ENCODE measurements at places on chromosomes 12 and 14. TPM values are rescaled to one million over a fixed set of nuclear protein-coding genes. Genes with fewer than 3 reads are reported as not detected.
A peak's percentile ranks its signal among the peaks of the same experiment; 100 is the strongest.

FAM186B gene
- under 0.01 TPM for total RNA-seq

DNA sequence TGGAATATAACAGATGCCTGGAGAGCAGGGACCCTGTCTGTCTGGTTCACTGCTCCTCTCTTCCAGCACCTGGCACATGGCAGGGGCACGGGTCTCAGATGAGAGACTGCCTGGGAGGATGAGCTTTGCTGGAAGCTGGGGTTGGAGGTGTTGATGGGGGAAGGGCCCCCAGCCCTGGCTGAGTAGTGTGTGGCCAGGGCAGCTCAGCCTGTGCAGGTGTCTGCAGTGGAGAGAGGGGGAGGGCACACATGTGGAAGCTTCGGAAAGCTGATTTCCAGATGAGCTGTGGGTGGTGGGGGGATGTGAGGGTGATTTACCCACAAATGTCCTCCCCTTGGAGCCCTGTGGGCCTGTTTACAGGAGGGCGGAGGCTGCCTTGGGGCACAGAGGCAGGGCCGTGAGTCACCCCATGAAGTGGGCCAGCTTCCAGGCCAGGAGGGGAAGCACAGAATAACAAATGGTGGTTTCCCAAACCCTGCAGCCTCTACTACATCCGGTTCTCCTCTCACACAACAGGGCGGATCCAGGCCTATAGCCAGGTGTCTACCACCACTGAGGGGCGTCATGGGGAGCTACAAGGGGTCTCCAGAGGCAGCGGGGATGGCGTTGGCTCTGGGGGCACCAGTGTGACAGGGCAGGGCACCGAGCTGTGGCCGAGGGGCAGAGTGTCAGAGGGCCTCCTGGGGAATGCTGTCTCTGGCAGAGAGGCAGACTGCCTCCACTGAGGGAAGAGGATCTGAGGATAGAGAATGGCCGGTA lies 11.0 kb downstream of the KRT7 start:
- no peak overlapping the region for H3K4me3 ChIP-seq
- H3K27me3 ChIP-seq: peaks cover 13% of the 10 kb centered on the region
- peak overlapping the region; percentile 54 for H3K27ac ChIP-seq

DNA sequence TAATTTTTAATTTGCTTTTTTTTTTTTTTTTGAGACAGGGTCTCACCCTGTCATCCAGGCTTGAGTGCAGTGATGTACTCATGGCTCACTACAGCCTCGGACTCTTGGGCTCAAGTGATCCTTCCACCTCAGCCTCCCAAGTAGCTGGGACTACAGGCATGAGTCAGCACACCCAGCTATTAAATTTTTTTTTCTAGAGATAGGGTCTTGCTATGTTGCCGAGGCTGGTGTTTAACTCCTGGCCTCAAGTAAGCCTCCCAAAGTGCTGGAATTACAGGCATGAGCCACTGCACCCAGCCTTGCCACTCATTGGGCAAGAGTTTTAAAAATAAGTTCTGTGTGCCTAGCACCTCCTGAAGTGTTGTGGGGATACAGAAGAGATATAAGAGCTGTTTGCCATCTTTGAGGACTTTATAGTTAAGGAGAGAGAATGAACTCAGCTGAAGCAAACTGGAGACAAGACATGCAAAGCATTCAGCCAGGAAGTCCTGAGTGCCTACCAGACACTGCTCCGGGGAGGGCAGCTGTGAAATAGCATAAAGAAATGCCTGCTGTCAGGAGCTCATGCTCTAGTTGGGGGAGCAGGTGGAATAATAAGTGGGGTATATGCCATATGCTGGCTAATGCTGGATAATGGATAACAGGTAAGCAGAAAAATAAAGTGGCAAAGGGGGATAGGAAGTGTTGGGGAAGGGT lies 15.0 kb upstream of the EMP1 start:
- no peak overlapping the region for H3K4me3 ChIP-seq
- DNase-seq: no peak
- peaks cover 23% of the 10 kb centered on the region for H3K4me1 ChIP-seq

JAG2 gene
- total RNA-seq: 19.0 TPM

CPM gene
- 51.9 TPM for total RNA-seq

DUSP6 gene
- 88.8 TPM for total RNA-seq

NAV3 gene
- total RNA-seq: 6.3 TPM

- DNase-seq: no peak
- H3K4me3 ChIP-seq: no peak overlapping the region
- H3K4me1 ChIP-seq: no peaks in the 10 kb centered on the region
Measured at GRCh38 chr14:39365354-39365753, 66.9 kb downstream of the FBXO33 start.

- DNase-seq: no peak
- peak overlapping the region; percentile 11 for H3K27ac ChIP-seq
- peaks cover 70% of the 10 kb centered on the region for H3K4me1 ChIP-seq
Measured at GRCh38 chr14:52876311-52876710, 74.5 kb downstream of the FERMT2 start.

DNA sequence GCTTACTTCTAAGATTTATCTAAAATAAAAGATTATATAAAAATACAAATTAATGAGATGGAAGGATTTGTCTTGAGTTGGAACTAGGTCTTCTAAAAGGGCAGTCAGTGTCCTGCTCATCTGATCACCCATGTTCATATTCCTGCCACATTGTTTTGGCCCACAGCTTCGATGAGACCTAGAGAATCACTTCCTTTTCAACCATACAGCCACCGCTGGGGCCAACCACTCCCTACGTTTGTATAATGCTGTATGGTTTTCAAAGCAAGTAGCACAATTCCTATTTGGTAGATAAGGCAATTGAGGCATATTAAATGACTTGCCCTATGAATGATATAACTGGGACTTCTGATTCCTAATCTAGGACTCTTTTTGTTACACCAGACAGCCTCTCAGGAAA lies 249.4 kb downstream of the ZFP36L1 start:
- H3K4me3 ChIP-seq: no peak overlapping the region
- peak; percentile 77 for DNase-seq
- peaks cover 64% of the 10 kb centered on the region for H3K4me1 ChIP-seq
- no peaks in the 10 kb centered on the region for H3K36me3 ChIP-seq
- H3K27ac ChIP-seq: peak overlapping the region; percentile 90

- peak overlapping the region; percentile 88 for H3K27ac ChIP-seq
- peak overlapping the region; percentile 74 for H3K4me3 ChIP-seq
- H3K27me3 ChIP-seq: no peaks in the 10 kb centered on the region
Measured at GRCh38 chr12:54358191-54358944, 5.9 kb downstream of the GPR84 start.

DNA sequence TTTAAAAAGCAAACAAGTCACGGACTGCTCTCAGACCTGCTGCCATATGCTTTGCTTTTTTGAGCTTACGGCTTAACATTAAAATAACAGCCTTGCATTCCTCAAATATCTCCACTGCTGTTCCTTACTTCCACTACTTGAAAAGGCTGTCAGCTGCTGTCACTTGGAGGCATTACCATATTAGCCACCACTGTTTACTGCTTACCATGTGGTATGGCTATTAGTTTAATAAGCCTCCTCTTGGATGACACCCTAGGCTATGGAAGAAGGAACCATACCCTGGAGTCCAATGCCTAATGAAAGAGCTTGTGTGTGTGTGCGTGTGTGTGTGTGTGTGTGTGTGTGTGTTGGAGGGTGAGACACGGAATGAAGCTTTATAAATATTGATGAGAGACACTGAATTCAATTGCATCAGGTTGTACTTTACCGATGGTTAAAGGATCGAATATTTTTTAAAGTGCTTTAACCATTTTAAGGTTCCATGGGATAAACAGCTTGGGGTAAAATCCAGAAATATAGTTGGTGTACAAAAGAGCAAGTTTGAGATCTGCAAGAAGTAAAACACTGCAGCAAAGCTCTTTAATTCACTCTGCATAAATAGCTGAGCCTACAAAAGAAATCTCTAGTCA lies 174.5 kb downstream of the TTC7B start:
- peaks cover 21% of the 10 kb centered on the region for H3K4me1 ChIP-seq
- peak overlapping the region; percentile 72 for H3K27ac ChIP-seq
- DNase-seq: no peak
- H3K36me3 ChIP-seq: no peaks in the 10 kb centered on the region
- H3K27me3 ChIP-seq: no peaks in the 10 kb centered on the region

DNA sequence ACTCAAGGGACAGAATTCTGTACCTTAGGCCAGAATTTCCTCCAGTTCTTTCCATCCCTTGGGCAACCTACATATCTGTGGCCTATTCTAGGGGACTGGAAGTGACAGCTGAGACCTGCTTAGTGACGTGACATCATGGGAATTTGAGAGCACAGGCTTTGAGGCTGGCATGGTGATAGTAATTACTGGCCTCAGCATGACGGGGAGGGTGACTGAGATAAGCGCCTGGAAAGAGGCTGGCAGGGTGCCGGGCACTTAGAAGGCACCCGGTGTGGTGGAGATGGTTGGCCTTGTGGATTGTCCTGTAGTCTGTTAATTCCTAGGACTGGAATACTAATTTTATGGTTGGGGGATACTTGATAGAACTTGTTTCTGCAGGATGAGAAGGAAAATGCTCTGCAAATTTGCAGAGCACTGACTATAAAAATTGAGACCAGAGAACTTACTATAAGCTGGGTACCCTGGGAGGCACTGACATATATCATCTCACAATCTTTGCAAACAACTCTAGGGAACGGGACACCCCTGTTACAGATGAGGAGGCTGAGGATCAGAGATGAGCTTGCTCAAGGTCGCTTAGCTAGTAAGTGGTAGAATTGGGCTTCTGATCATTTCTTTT lies 42.2 kb upstream of the TBX3 start:
- H3K27ac ChIP-seq: no peak overlapping the region
- no peak overlapping the region for H3K4me3 ChIP-seq
- no peak for DNase-seq
- H3K27me3 ChIP-seq: no peaks in the 10 kb centered on the region
- no peaks in the 10 kb centered on the region for H3K36me3 ChIP-seq
- H3K4me1 ChIP-seq: no peaks in the 10 kb centered on the region

METTL3 gene
- 50.7 TPM for total RNA-seq

CEP128 gene
- total RNA-seq: 3.5 TPM

PLEKHG7 gene
- total RNA-seq: not detected

- H3K27me3 ChIP-seq: no peaks in the 10 kb centered on the region
- H3K27ac ChIP-seq: no peak overlapping the region
- H3K4me1 ChIP-seq: peaks cover 10% of the 10 kb centered on the region
- H3K36me3 ChIP-seq: no peaks in the 10 kb centered on the region
- no peak for DNase-seq
Measured at GRCh38 chr14:32900547-32900946, 38.1 kb upstream of the NPAS3 start.

GRCh38 chr12:12606781-12607589 lies 4.7 kb upstream of the CREBL2 start:
- H3K36me3 ChIP-seq: no peaks in the 10 kb centered on the region
- H3K4me3 ChIP-seq: no peak overlapping the region
- peaks cover 7% of the 10 kb centered on the region for H3K4me1 ChIP-seq
- no peaks in the 10 kb centered on the region for H3K27me3 ChIP-seq
- DNase-seq: no peak

DNA sequence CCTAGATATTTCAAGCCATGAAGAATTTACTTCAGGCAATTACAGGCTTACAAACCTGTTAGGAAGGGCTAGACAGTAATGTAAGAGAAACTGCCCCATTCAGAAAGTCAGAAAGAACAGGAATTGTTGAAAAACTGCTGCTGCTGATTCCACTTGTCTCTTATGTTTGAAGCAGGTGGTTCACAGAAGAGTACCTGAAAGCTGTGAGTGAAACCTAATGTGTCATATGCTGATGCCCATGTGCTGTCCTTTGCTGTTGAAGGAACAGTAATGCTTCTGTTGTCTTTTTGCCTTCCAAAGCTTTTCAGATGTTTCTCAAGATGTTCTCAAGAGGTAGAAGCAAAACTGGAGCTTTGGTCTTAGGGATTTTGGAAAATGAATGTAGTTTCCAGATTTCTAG lies 39.0 kb downstream of the MNAT1 start:
- H3K4me3 ChIP-seq: no peak overlapping the region
- DNase-seq: no peak
- no peak overlapping the region for H3K27ac ChIP-seq
- H3K36me3 ChIP-seq: no peaks in the 10 kb centered on the region
- H3K4me1 ChIP-seq: peaks cover 18% of the 10 kb centered on the region
- H3K27me3 ChIP-seq: no peaks in the 10 kb centered on the region

RFX4 gene
- total RNA-seq: not detected

- no peaks in the 10 kb centered on the region for H3K27me3 ChIP-seq
- no peaks in the 10 kb centered on the region for H3K4me1 ChIP-seq
- no peak overlapping the region for H3K27ac ChIP-seq
- no peak overlapping the region for H3K4me3 ChIP-seq
- no peak for DNase-seq
Measured at GRCh38 chr12:132399092-132400010, 70.0 kb upstream of the GALNT9 start.

TPH2 gene
- 0.17 TPM for total RNA-seq

DNA sequence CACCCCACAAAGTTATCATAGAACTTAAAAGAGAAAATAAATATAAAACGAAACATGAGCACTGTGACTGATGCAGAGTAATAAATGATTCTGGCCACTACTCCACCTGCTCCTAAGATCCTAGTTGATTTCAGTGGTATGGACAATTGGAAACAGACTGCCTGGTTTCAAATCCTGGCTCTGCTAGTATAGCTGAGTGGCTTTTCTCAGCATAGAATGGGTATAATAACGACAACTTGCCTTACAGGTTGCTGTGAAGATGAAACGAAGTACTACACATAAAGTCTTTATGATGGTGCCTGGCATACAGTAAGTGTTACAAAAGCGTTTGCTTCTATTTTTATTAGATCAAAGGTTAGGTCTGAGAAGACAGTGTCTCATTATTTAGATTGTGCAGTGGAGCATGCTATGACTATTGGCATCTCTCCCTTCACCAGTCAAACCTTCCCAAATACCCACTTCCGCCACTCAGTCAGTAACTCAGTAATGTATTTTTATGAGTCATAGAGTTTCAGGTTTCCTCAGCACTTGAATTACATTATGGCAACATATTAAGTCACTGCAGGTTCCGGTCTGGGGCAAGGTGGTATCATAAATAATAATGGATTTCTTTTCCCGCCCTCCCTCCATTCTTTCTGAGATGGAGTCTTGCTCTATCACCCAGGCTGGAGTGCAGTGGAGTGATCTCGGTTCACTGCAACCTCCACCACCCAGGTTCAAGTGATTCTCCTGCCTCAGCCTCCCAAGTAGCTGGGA lies 29.7 kb upstream of the NR2C1 start:
- DNase-seq: no peak
- H3K36me3 ChIP-seq: peaks cover 25% of the 10 kb centered on the region
- no peak overlapping the region for H3K4me3 ChIP-seq
- peak overlapping the region; percentile 39 for H3K27ac ChIP-seq
- H3K27me3 ChIP-seq: no peaks in the 10 kb centered on the region

DNA sequence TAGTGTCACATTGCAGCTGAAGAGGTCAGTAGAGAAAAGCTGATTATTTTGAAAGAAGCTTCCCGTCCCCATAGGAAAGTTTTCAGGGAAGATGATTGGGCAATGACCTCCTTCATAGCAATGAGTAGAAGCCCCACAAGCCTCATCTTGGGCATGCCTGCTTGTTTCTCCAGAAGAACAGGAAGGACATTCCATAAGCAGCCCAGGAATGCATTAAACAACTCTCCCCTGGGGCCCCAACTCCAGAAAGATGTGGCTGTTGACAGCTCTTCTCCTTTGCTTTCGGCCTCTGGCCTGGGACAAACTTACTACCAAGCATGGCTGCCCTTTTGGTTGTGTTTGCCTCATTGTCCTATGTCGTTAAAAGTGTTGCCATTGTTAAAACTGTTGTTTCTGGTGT lies 5.7 kb upstream of the VDR start:
- no peaks in the 10 kb centered on the region for H3K4me1 ChIP-seq
- no peaks in the 10 kb centered on the region for H3K36me3 ChIP-seq
- no peak for DNase-seq
- H3K27me3 ChIP-seq: no peaks in the 10 kb centered on the region
- H3K4me3 ChIP-seq: no peak overlapping the region

GRCh38 chr12:68358532-68359485 lies 26.6 kb upstream of the MDM1 start:
- DNase-seq: no peak
- H3K27me3 ChIP-seq: no peaks in the 10 kb centered on the region
- no peaks in the 10 kb centered on the region for H3K36me3 ChIP-seq

DENND5B gene
- total RNA-seq: 18.5 TPM

- H3K4me3 ChIP-seq: no peak overlapping the region
- H3K4me1 ChIP-seq: peaks cover 34% of the 10 kb centered on the region
- H3K27me3 ChIP-seq: no peaks in the 10 kb centered on the region
Measured at GRCh38 chr14:58082491-58083098, 69.4 kb downstream of the ARMH4 start.
